Mononuclear cell (primary cell): ENCODE measurements at places on chromosomes 2 and 18. TPM values are rescaled to one million over a fixed set of nuclear protein-coding genes. Genes with fewer than 3 reads are reported as not detected.

Gene HOXD8
- total RNA-seq = not detected

Gene CLIP4
- 71.7 TPM for total RNA-seq

Gene FNDC4
- 0.10 TPM for total RNA-seq

Gene TRIM43
- total RNA-seq = not detected
